ENCODE measurements at places on chromosomes 3 and 15.

DNA sequence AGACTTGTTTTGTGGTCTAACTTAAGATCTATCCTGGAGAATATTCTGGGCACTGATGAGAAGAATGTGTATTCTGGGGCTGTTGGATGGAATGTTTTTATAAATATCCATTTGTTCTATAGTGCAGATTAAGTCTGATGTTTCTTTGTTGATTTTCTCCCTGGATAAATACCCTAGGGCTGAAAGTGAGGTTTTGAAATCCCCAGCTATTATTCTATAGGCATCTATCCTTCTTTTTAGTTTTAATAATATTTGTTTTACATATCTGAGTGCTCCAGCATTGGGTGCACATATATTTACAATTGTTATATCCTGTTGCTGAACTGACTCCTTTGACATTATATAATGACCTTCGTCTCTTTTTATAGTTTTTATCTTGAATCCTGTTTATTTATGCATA is 42.9 kb downstream of the GALK2 start:
- DNase-seq, result no peak

DNA sequence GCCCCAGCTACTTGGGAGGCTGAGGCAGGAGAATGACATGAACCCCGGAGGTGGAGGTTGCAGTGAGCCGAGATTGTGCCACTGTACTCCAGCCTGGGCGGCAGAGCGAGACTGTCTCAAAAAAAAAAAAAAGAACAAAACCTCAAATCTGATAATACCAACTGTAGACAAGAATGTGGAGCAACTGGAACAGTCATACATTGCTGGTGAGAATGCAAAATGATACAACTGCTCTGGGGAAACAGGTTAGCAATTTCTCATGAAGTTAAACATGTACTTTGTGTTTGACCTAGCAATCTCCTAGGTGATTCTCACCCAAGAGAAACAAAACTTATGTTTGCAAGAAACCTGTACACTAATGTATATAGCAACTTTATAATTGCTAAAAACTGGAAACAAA is 4.4 kb upstream of the VHL start:
- no peak for DNase-seq

DNA sequence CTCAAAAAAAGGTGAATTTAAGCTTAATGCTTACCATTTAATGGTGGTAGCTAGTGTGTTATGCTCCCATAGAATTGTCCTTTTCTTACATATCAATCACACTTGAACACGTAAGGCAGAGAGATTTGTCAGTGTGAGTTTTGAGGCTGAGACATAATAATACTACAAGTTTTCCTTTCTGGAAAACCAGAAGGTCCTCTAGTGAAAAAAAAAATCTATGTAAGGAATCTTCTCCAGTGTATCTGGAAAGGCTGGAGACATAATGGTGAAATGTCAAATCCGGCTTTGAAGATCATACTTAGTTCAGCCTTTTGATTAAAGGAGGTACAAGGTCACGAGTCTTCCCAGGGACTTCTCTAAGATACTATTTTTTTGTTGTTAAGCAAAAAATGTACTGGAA is 3.4 kb downstream of the TSC22D2 start:
- no peak for DNase-seq

DNA sequence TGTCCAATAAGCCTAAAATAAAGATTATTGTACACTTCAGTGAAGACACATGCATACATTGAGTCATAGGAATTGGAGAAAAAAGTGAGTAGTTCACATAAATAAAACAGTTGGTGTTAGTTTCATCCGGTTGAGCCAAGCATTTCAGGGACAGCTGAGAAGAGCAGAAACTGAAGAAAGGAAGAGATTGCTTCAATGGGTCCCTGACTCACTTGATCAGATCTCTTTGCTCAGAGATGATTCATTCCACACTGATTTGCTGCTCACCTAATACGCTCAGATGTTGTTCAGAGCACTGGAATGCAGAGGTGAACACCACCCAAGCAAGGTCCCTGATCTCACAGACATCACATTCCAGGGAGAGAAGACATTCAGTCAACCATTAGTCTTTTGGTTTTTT is 93.7 kb downstream of the RAD18 start:
- no peak for DNase-seq

GRCh38 chr3:164940745-164941144 is 137.6 kb downstream of the SI start:
- DNase-seq, result no peak

DNA sequence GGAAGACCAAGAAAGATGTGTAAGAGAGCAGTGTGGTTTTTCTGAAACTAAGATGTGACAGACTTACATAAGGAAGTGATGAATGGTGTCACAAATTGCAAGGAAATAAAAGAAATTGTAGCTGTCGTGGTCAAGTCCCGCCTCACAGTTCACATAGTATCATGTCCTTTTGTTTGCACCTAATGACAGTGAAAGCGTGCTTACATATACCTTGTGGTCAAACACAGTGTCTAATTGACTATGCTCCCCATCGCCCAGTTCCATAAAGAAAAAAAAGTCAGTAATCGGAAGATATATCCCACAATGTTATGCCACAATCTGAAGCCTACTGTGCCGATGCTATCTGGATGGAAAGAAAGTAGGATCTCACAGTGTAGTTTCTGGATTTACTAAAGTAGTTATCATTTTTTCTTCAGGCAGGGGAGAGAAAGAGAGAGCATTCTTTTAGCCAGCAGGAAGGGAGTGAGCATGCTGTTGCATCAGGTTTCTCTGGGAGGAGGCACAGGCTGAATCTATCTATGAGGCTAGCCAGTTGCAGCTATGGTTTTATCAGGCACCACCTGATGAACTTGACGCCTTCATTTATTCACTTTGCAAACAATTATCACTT is 9.8 kb upstream of the PLSCR1 start:
- no peak for DNase-seq

Measured in stimulated activated CD4-positive, alpha-beta T cell treated with anti-CD3 and anti-CD28 coated beads, Interleukin-12 subunit alpha, Interleukin-12 subunit beta, amount 100 ng/mL, for 4 hours (primary cell).